ENCODE measurements at places on chromosomes 6 and 20. TPM values are rescaled to one million over a fixed set of nuclear protein-coding genes. Genes with fewer than 3 reads are reported as not detected.

Gene SYTL3
- total RNA-seq, result 3.6 TPM

Gene GNRH2
- not detected for total RNA-seq

Gene LY6G6D
- total RNA-seq, result not detected

Gene RIPOR3
- 0.63 TPM for total RNA-seq

Data from mesangial cell (primary cell).